IPS DF 19.7 (cell line): ENCODE measurements at places on chromosomes 16 and 17.

DNA sequence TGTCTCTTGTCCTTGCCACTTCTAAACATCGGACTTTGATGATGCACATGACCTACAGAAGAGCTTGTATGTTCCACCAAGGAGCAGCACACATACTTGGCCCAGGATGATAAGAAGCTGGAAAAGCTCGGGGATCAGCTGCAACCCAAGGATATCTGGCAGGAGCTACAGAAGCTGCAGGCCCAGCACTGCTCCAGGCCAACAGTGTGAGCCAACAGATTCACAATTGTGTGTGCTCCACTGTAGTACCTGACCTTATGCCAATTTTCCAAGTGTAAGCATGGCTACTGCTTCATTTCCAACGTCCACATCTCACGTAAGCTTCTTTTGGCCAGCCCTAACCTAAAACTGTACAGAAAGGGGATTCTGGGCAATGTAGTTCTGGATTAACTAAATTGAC lies 83.4 kb downstream of the COX10 start:
- DNase-seq, result no peak

DNA sequence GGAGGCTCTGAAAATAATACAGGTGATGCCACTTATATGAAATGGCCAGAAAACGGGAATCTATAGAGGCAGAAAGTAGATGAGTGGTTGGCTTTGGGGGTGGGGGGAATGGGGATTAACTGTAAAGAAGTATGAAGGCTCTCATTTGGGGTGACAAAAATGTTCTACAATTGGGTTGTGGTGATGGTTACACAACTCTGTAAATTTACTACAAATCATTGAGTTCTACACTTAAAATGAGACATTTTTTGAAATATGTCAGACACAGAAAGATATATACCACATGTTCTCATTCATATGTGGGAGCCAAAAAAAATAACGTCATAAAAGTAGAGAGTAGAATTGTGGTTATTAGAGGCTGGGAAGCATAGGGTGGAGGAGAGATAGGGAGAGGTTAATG lies 25.7 kb downstream of the ARHGAP17 start:
- no peak for DNase-seq

- no peak for DNase-seq
Measured at GRCh38 chr17:40058186-40058784, 4.1 kb upstream of the MED24 start.

DNA sequence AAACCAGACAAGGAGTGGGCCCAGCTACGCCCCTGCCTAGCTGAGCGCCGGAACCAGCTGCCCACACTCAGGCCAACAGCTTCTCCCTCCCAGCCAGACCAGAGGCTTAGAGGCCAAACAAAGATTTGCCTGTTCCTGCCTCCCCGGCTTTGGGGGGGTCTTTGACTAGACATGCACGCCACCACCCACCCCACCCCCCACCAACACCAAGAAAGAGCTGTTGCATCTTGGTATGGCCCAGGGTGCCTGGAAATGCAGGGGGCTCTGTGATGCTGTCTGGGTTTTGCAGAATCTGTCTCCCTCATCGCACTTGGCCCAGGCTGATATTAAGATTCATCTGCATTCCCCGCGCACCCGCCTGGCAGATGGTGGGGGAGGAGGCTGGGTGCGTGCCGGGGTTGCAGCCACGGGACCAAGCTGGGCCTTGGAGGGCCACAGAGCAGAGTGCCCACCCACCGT lies 1.3 kb upstream of the NXPH3 start:
- DNase-seq, result no peak

DNA sequence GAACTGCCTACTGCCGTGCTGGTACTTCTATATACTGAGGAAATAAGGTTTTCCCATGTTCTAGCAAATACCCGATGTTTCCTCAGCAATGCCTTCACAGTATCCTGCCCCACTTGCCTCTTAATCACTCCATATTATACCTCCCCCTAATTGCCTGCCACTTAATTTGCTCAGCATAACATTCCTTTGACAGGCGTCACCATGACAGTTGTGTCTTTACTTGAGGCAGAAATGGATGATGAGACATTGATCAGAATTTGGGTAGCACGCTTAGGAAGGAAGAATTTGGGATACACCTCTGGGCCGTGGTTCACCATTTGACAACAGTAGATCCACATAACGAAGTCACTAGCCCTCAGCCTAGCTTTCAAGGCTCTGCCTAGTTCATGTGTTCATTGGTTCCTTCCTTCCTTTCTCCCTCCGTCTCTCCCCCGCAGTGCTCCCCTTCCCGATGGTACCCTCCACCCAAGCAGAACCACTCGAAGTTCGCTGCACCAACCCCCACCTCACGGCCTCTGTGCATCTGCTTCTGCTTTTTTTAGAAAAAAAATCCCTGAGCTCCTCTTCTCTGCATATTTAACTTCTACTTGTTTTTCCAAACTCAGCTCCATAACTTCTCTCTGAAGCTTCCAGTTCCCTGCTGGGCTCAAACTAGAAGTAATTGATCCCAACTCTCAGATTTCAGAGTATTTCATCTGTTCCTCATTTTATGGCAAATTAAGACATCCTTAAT lies 19.4 kb downstream of the IQCK start:
- DNase-seq, result no peak

GRCh38 chr16:82583422-82583821 lies 43.3 kb upstream of the CDH13 start:
- DNase-seq, result no peak

GRCh38 chr17:64520359-64520758 lies 13.6 kb downstream of the CEP95 start:
- no peak for DNase-seq

- DNase-seq, result no peak
Measured at GRCh38 chr17:65656390-65657250, 95.2 kb upstream of the AXIN2 start.

DNA sequence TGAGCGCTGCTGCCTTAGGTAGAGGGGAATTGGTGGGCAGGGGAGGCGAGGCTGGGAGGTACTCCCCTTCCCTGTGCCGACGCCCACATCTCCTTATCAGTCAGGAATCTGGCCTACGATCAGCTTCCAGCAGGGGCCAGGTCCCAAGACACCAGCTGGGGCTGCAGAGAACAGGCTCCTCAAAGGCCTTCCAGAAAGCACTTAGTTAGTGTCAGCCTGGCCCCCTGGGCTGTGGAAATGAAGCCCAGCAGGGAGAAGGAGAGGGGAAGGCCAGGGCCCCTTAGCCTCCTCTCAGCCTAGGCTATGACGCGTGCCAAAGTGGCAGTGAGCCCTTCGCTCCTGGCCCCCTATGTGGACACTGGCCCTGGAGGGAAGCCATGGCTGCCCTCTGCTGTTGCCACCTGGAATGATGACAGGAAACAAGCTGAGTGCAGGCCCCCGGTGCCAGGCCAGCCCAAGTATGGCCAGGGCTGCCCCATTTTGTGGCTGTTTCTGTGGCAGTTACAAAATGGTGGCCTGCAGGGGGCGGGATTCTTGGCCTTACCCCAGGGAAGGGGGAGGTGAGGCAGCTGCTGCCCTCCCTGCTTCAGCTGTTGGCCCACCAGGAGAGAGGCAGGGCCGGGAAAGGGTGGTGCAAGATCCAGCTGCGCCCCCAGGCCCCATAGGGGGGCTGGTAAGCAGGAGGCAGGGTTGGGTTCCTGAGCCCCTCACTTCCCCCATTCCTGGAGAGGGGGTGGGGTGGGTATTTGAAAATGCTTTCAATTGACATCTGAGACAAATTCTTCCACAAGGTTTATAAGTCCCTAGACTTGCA lies 11.3 kb downstream of the TBX4 start:
- DNase-seq, result no peak

GRCh38 chr17:71477356-71477755 lies 643.5 kb upstream of the SOX9 start:
- no peak for DNase-seq

DNA sequence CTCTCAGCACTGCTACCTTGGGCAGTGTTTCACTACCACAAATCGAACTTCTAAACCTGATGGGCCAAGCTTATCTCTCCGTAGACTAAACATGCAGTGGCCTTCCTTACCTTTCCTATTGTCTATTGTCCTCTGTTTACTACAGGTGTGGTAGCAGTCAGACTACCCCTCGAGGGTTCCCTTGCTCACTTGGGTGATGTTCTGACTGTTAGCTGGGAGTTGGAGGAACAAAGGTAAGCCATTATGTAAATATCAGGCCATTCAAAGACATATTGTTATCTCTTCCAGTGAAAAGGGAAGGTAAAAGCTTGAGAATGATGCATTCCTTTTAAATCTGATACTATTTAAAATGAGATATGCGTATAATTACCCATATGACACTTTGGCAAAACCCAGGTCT lies 828.3 kb upstream of the EEF2KMT start:
- no peak for DNase-seq

- no peak for DNase-seq
Measured at GRCh38 chr17:77492446-77493237, 351.9 kb downstream of the SEC14L1 start.

- DNase-seq, result no peak
Measured at GRCh38 chr17:59763861-59764260, 56.4 kb downstream of the VMP1 start.

DNA sequence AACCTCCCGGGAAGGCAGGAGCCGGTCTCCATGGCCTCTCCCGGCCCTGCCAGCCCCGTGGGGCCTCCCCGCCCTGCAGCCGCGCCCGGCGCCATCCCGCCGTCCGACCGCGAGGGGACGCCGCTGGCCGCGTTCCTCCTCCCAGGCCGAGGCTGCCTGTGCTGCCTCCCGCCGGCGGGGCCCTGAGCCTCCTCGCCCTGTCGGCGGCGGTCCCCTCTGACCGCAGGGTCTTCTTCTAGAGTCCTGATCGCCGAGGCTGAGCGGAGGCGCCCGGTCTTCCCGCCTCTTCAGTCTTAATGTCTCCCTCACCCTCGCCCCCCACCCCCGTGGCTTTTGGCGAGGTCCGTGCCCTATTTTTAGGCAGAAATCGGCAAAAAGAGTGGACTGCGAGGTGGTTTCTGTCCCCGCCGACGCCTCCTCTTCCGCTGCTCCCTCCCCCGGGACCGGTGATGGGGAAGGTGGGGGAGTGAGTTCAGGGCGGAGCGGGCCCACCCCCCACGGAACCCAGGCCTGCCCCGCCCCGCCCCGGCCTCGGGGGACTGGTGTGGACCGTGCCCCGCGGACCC lies 794 bp upstream of the CPNE7 start:
- peak; percentile 38 for DNase-seq

GRCh38 chr16:83305092-83305491 lies 502.7 kb upstream of the HSBP1 start:
- DNase-seq, result no peak

- DNase-seq, result no peak
Measured at GRCh38 chr17:41772218-41772585, 14.3 kb downstream of the JUP start.

GRCh38 chr17:7419819-7420610 lies at the start of gene SPEM1:
SPEM1 (plus strand) TSS chr17:7420324; CDS start chr17:7420385, 61 bp downstream.
- DNase-seq, result no peak

- DNase-seq, result no peak
Measured at GRCh38 chr17:1793447-1793806, 31.6 kb downstream of the SERPINF1 start.

- DNase-seq, result no peak
Measured at GRCh38 chr16:22670044-22670536, 143.9 kb upstream of the HS3ST2 start.

DNA sequence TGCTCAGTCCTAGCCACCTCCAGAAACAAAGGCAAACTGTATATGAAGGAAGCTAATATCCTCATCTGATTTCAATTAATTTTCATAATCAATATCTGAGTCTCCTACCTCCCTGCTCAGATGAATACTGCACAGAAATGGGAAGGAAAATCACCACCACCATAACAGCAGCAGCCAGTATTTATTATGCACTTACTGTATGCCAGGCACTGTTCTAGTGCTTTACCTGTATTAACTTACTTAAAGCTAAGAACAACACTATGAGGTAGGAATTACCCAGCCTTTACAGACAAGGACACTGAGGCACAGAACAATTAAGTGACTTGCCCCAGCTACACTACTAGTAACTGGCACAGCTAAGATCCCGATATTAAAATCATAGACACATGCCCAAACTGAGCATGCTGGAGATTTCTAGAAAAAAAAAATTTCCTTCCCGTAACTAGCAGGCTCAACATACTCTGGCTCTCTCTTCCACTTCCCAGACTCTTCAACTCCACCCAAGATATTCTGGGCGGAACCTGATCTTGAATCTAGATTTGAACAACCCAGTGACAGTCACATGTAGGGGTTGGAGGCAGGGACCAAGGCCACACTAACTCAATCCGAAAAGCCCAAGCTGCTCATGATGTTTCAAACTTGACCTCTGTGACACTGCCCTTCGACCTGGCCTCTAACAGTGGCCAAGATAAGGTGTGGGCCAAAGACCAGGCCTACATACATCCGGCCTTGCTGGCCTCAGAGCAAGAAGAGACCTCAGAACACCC lies 3.9 kb downstream of the TRIM25 start:
- no peak for DNase-seq

DNA sequence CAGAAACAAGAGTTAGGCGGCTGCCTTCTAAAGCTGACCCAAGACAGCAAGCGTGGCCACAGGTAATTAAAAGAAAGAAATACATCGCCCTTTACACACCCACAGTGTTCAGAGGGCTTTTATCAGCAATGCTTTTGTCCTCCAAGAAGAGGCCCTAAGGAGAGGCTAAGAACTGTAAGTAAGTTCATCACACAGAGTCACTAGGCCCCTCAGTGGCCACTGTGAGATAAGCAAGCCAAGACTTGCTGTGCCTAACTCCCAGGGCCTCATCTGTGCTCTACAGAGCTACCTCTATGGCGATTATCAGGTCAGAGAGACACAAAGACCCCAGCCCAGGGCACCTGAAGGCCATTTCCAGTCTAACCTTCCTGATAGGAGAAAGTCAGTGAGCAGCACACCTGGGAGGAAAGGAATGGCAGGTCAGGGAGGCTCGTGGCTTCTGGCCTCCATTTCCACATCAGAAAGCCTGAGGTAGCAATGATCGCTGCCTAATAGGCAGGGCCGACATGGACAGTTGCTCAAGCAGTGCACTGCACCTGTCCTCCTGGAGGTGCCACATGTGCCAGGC lies 545.2 kb upstream of the CDH11 start:
- DNase-seq, result no peak

- peak; percentile 28 for DNase-seq
Measured at GRCh38 chr16:73697336-73697735, 599.3 kb upstream of the PSMD7 start.

- no peak for DNase-seq
Measured at GRCh38 chr17:48406936-48407567, 23.0 kb downstream of the SKAP1 start.

DNA sequence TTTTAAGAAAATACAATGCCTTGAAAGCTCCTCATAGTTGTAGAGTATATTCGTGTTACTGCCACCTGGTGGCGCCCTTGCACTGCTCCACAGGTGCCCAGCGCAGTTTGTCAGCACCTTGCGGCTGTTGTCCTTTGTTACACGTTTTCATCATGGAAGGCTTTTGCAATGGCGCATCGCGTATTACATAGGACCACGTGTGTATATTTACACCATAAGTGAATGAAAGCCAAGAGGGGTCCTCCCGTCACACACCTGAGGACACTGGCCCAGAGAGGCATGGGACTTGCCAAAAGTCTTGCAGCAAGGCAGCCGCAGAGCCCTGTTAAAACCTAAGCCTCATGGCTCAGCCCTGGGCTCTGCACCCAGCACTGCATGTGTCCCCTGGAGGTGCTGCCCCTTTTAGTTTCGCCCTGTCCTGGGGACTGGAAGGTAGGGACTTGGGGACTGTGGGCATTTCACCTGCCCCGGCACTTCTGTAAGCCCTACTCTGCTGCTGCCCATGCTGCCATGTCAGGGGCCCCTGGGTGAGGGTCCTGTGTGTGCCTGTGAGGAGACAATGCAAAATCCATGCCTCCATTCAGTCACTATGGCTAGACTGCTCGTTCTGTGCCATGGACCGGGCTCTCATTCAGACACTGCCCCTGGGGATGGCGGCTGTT lies 24.3 kb downstream of the POLR3E start:
- no peak for DNase-seq
